ENCODE measurements at places on chromosomes 7 and 10.
A peak's percentile ranks its signal among the peaks of the same experiment; 100 is the strongest.

DNA sequence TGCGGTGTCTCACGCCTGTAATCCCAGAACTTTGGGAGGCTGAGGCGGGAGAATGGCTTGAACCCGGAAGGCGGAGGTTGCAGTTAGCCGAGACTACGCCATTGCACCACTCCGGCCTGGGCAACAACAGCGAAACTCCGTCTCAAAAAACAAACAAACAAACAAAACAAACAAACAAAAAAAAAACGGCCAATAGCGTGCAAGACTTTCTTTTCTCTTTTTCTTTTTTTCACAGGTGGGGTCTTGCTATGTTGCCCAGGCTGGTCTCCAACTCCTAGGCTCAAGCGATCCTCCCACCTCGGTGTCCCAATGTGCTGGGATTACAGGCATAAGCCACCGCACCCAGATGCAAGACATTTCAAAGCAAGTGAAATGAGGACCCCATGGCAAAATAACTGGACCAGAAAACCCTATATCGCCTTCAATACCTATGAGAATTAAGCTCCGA lies 1.6 kb downstream of the PSAP start:
- DNase-seq, result no peak

GRCh38 chr7:5767066-5767465 lies 14.4 kb downstream of the RNF216 start:
- DNase-seq, result no peak

DNA sequence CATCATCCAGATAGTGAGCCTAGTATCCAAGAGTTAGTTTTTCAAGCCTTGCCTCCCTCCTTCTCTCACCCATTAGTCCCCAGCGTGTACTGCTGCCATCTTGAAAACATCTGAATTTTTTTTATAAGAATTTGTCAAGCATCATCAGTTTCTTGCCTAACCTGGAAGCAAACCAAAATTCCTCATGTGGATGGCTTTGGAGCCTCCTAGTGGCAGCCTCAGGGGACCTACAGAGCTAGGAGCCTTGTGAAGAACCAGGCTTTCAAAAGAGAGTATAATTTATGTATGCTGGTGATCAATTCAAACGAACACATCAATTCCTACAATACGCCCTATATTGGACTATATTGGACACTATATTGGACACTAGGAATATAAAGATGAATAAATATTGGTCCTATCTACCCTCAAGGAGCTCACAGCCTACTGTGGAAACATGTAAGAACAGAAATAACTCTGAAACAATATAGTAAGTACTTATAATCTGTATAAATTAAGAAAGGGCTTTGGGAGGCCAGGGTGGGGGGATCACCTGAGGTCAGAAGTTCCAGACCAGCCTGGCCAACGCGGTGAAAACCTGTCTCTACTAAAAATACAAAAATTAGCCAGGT lies 63.4 kb downstream of the HPSE2 start:
- DNase-seq, result peak; percentile 18

DNA sequence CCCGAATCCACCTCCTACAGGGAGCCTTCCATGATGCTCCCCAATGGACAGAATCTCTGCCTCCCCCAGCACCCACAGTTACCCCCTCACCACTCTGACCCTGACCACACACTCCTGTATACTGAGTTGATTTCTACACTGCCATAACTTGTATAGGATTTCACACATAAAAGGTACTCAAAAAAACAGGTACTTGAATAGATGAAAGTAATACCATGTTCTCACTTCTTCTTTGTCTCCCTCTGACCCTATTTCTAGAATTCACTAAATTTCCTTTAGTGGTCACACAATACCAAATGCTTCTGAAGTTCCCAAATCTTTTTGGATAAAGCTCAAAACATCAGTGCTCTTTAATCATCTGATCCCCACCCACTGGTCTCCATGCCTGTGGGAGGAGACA lies 45.4 kb downstream of the HSPA12A start:
- no peak for DNase-seq

DNA sequence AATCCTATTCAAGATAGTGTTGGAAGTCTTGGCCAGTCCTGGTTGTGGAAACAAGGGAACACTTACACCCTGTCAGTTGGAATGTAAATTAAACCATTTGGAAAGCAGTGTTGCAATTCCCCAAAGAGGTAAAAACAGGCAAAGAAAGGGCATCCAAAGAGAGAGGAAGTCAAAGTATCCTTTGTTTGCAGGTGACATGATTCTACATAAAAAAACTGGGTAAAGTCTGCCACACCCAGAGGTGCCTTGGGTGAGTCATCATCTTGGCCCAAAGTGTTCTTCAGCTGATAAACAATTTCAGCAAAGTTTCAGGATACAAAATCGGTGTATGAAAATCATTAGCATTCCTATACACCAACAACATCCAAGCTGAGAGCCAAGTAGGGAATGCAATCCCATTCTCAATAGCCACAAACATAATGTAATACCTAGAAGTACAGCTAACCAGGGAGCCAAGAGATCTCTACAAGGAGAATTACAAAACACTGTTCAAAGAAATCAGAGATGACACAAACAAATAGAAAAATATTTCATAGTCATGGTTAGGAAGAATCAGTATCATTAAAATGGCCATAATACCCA lies 278.7 kb downstream of the SDK1 start:
- DNase-seq, result no peak

Measured in femur (tissue), 1 donor.